ENCODE measurements at places on chromosomes 6 and 20.

- no peak for DNase-seq
Measured at GRCh38 chr6:106536851-106537250, 92.4 kb downstream of the RTN4IP1 start.

GRCh38 chr20:18380908-18381529 lies 85.8 kb downstream of the DZANK1 start:
- DNase-seq: no peak

DNA sequence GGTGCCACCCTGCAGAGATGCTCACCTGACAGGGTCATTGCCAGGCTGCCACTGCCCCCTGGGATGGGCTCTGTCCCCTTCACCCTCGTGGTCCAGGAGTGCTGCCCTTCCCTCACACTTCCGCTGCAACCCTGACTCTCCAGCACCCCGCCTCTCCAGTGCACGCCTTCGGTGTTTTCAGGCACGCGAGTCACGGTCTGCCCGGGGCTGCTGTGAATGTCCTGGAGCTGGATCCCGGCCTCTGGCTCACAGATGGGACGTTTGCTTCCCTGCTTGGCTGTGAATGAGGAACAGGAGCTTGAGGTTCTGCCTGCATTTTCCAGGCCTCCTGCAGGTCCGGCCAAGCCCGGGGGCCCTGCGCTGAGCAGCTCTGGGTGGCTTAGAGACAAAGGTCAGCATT lies 343.4 kb downstream of the SMOC2 start:
- no peak for DNase-seq

DNA sequence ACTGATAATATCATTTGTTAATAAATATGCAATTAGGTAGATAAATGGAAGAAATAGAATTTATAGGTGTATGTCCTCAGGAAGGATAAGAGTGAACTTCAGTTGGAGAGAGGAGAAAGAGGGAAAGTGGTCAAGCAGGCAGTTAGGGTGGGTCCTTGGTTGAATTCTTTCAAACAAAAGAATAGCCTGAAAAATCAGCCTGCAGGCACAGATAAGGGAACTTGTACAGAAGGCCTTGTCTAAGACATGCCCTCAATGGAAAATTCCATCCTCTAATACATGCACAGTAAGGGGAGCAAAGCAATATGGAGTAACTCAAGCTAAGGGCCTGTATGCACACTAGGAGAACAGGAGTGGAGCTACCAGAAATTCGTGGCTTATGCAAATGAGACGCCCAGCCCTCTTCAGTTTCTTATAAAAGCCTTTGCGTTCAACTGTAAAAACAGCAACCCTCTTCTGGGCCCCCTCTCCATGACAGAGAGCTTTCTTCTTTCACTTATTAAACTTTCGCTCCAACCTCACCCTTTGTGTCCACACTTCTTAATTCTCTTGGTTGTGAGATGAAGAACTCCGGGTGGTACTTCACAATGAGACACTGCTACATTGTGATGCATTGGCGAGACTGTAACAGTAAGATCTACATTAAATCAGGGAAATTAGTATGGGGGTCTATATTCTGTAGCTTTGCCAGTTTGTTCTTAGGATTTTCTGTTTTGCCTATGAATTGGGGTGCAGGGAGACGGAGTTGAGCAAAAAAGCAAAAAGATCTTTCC lies 147.0 kb downstream of the HS3ST5 start:
- no peak for DNase-seq

DNA sequence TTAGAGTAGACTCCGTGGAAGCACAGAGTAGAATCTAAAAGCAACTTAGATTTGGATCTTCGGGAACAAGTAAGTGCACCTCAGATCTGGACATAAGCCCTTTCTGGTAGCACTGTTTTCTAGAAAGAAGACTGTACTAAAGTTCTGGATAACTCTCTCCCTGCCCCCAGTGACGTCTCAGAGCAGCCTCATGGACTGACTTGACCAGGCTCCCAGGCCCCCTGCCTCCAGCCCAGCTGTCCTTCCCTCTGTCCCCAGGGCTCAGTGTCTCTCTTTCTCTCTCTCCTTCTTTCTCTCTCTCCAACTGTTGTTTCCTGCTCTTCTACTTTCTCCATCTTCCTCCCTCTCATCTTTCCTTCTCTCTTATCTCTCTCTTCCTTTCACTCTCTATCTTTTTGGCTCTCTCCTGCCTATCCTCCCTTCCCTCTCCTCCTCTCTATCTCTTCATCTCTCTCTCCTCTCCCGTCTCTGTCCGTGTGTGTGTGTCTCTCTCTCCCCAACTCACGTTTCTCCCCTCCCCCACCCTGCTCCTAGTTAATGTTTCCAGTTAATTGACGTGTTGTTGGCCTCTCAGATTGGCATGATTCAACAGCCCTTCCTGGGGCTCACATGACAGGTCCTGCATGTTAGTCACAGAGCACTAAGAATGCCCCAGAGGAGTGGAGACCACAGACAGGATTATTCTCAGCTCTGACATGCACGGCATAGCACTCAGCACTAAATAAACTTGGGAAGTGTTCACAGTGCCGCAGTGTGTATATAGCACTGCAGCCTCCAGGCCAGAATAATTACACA lies 180.4 kb upstream of the FOXQ1 start:
- no peak for DNase-seq

DNA sequence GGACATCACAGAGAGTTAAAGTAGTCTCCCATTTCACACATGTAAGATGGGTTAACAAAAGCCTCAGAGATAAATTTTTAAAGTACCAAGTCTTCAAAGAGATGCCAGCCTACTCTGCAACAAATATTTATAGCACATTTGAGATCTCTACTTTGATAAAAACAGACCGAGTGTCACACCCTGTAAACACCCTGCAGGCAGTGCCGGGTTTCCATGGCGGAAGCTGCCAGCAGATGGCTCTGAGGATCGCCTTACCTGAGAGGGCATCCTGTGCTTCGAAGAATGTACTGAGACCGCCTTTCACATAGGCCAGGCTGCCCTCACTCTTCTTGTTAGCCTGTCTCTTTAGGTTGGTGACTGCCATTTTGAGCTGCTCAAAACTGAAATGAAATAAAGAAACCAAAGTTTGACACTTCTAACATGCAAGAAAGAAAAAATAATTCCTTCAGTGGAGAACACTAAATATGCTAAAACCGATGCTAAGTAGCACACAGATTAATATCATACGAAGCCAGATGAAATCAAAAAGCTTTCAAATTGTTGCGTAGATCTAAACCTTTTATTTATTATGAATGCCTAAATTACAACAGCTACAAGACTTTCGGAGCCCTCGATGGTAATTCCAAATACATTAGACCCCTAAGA lies 39.3 kb downstream of the HUS1B start:
- DNase-seq: no peak

DNA sequence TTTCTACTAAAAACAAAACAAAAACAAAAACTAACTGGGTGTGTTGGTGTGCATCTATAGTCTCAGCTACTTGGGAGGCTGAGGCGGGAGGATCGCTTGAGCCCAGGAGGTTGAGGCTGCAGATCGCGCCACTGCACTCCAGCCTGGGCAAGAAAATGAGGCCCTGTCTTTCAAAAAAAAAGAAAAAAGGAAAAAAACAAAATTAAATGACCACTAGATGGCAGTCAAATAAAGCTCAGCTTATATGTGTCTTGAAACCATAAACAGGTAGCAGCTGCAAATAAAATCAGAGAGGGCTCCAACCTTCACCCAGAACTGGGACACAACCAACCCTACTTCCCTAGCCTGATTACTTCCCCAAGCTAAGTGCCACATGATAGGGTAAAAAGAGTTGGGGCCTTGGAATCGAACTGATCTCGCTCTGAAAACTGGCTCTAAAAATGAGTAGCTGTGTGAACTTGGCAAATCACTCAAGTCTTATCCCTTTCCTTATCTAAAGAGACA lies 67.1 kb upstream of the ADGRF4 start:
- no peak for DNase-seq

DNA sequence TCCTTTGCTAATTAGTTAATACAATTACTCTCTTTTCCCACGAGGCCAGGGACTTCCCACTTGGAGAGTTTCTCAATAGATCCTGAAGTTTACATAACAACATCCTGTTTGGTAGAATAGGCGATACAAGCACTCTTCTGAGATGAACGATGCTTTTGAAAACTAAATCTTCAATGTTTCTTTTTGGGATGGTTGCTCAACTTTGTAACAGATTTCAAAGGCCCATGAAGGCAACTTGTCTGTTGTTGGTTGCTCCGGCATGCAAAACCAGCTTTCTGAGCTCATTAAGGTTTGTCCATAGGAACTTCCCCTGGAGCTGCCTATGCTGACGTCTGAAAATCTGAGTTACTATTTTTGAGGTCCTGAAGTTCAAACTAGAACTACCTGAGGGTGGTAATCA lies 25.9 kb upstream of the ROS1 start:
- DNase-seq: no peak

GRCh38 chr6:165755583-165755982 lies 92.5 kb upstream of the PDE10A start:
- no peak for DNase-seq

DNA sequence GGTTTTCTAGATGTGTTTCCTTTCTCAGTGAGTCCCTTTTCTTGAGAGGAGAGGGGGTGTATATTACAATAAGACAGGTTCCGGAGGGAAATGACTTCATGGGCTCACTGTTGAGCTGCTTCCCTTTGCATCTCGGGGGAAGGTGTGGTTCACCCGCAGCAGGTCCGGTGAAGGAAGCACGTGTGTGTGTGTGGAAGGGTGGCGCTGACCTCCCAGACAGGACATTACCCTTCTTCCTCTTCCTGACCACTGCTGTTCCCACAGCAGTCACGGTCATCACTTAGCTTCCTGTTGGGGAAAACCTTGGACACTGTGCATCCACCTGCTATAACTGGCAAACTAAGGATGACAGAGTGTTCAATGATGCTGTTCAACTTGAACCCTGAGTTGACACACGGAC lies 83.6 kb downstream of the PLEKHG1 start:
- no peak for DNase-seq

Data from stimulated activated CD8-positive, alpha-beta memory T cell treated with anti-CD3 and anti-CD28 coated beads, Interleukin-4, amount 100 ng/mL, for 24 hours (primary cell).